ENCODE measurements at places on chromosomes 3 and 15. TPM values are rescaled to one million over a fixed set of nuclear protein-coding genes. Genes with fewer than 3 reads are reported as not detected.
A peak's percentile ranks its signal among the peaks of the same experiment; 100 is the strongest.

- peaks cover 5% of the 10 kb centered on the region for H3K36me3 ChIP-seq
- H3K4me3 ChIP-seq, result peak overlapping the region; percentile 71
- peak overlapping the region; percentile 96 for H3K27ac ChIP-seq
Measured at GRCh38 chr3:151268267-151269235, 9.8 kb downstream of the P2RY14 start.

LRRC2 gene
- not detected for total RNA-seq

GRCh38 chr3:46878781-46879436 is 1.4 kb downstream of the PTH1R start:
- peaks cover 6% of the 10 kb centered on the region for H3K4me1 ChIP-seq
- no peak for DNase-seq
- H3K4me3 ChIP-seq, result no peak overlapping the region

- no peak for DNase-seq
- no peak overlapping the region for H3K27ac ChIP-seq
- H3K36me3 ChIP-seq, result no peaks in the 10 kb centered on the region
- H3K4me1 ChIP-seq, result peaks cover 12% of the 10 kb centered on the region
Measured at GRCh38 chr15:85282504-85283115, 97.8 kb upstream of the AKAP13 start.

GRCh38 chr3:152377184-152377570 is 108.4 kb downstream of the MBNL1 start:
- no peaks in the 10 kb centered on the region for H3K27me3 ChIP-seq
- DNase-seq, result no peak
- no peak overlapping the region for H3K4me3 ChIP-seq
- H3K27ac ChIP-seq, result peak overlapping the region; percentile 64

DNA sequence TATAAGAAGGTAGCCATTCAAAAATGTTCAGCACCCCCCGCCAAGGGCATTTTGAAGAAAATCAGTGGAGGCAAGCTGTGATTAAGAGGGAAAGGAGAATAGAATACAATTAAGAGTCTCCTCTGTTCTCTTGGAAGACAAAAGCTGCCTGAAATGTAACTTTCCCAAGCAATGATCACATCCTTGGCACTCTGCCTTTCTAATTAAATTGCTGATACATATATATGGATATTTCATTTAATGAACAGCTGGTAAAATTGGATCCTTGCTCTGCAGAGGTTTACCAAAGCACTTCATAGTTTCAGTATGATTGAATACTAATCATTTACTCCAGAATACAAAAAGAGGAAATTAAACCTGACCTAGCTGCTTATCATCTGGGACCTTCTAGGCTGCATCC is 10.4 kb downstream of the COL6A6 start:
- H3K4me1 ChIP-seq, result peaks cover 13% of the 10 kb centered on the region
- no peak for DNase-seq
- H3K27me3 ChIP-seq, result peaks cover 22% of the 10 kb centered on the region
- H3K4me3 ChIP-seq, result no peak overlapping the region
- H3K27ac ChIP-seq, result no peak overlapping the region

DNA sequence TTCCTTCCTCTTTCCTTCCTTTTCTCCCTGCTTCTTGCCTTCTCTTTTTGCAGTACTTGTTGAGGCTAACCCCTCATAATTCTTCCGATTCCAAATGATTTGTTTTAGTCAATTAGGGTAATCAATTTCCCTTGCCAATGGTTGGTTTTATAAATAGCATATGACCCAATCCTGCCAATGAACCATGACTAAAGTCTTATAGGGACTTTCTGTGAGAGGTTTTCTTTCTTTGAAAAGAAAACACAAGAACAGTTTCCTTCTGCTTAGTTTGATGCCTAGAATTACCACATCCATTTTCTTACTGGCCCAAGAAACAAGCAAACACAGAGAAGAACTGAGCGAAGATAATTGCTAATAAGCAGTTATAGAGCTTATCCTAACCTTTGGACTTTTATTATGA is 292.5 kb upstream of the SATB1 start:
- H3K4me3 ChIP-seq, result peak overlapping the region; percentile 52
- peaks cover 28% of the 10 kb centered on the region for H3K36me3 ChIP-seq
- peak overlapping the region; percentile 100 for H3K27ac ChIP-seq
- no peak for DNase-seq
- no peaks in the 10 kb centered on the region for H3K27me3 ChIP-seq
- H3K4me1 ChIP-seq, result peaks cover 74% of the 10 kb centered on the region

DNA sequence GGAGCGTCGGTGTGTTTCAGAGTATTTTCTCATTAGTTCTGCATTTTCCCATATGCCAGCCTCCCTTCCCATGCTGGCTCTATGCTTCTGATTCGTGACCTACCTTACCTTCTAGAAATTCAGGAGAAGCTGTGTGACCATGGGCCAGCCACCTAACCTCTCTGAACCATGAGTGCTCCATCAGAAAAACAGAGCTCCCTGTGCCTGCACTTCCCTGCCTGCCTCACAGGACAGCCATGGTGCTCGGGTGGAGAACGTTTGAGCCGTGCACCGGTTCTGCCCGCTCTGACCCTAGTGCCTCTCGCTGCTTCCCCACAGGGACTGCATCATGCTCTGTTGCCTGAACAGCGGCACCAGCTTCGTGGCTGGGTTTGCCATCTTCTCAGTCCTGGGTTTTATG is 74.5 kb upstream of the SLC6A1 start:
- no peaks in the 10 kb centered on the region for H3K36me3 ChIP-seq
- peaks cover 37% of the 10 kb centered on the region for H3K27me3 ChIP-seq
- H3K4me1 ChIP-seq, result no peaks in the 10 kb centered on the region
- H3K27ac ChIP-seq, result no peak overlapping the region
- no peak overlapping the region for H3K4me3 ChIP-seq
- no peak for DNase-seq

GRCh38 chr15:65077981-65078352 is 1.4 kb downstream of the KBTBD13 start:
- peaks cover 24% of the 10 kb centered on the region for H3K4me1 ChIP-seq
- peak overlapping the region; percentile 31 for H3K4me3 ChIP-seq
- peaks cover 32% of the 10 kb centered on the region for H3K27me3 ChIP-seq

- H3K4me3 ChIP-seq, result no peak overlapping the region
- peaks cover 27% of the 10 kb centered on the region for H3K36me3 ChIP-seq
- H3K4me1 ChIP-seq, result peaks cover 5% of the 10 kb centered on the region
Measured at GRCh38 chr3:172777901-172778300, 27.4 kb downstream of the ECT2 start.

- H3K4me1 ChIP-seq, result peaks cover 70% of the 10 kb centered on the region
- no peak overlapping the region for H3K4me3 ChIP-seq
- H3K27ac ChIP-seq, result no peak overlapping the region
- no peaks in the 10 kb centered on the region for H3K36me3 ChIP-seq
- H3K27me3 ChIP-seq, result peaks cover 23% of the 10 kb centered on the region
- no peak for DNase-seq
Measured at GRCh38 chr15:60804986-60805949, 326.3 kb upstream of the ICE2 start.

GRAMD2A gene
- total RNA-seq, result not detected

DNA sequence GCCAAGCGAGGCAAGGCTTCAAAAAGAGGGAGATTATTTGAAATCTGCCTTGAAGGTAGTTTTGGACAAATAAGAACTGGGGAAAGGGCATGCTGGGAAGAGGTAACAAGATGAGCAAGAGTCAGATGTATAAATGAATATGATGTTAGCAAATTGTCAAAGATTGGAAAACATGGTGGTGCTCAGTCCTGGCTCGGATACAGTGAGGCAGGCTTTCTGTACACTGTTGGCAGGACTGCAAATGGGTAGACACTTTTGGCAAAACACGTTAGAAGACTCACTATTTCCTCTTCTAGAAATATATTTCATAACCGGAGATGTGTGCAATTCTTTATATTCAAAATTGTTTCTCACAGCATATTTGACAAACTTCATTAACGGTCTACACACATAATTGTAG is 429.9 kb downstream of the IL5RA start:
- H3K27ac ChIP-seq, result no peak overlapping the region
- DNase-seq, result no peak

DNA sequence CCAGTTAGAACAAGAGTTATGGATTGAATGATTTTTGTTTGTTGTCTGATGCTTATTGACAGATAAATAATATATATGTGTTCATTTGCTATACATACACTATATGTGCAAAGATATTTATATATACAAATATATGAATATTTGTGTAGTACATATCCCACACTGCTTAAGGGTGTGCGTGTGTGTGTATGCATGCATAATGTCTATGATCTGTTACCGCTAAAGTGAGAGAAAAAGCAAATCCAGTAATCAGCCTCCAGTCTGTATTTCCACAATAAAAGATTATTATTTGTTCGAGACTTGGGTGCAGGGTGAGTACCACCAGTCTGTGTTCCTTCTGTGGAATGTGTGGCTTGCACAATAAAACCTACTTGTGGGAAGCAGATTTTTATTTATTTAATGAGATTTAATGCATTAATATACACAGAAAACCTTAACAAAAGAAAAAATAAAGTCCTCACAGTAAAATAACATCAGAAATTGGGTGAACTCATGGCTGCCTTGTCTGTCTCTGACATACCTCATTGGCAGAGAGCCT is 366.0 kb upstream of the TBL1XR1 start:
- H3K27me3 ChIP-seq, result no peaks in the 10 kb centered on the region
- no peaks in the 10 kb centered on the region for H3K4me1 ChIP-seq
- H3K36me3 ChIP-seq, result no peaks in the 10 kb centered on the region
- no peak overlapping the region for H3K4me3 ChIP-seq
- DNase-seq, result no peak

- peaks cover 31% of the 10 kb centered on the region for H3K4me1 ChIP-seq
- H3K27me3 ChIP-seq, result no peaks in the 10 kb centered on the region
- H3K36me3 ChIP-seq, result peaks cover 17% of the 10 kb centered on the region
- no peak overlapping the region for H3K4me3 ChIP-seq
Measured at GRCh38 chr3:130929804-130930203, 35.9 kb downstream of the ATP2C1 start.

BDH1 gene
- total RNA-seq, result 76.9 TPM

DNA sequence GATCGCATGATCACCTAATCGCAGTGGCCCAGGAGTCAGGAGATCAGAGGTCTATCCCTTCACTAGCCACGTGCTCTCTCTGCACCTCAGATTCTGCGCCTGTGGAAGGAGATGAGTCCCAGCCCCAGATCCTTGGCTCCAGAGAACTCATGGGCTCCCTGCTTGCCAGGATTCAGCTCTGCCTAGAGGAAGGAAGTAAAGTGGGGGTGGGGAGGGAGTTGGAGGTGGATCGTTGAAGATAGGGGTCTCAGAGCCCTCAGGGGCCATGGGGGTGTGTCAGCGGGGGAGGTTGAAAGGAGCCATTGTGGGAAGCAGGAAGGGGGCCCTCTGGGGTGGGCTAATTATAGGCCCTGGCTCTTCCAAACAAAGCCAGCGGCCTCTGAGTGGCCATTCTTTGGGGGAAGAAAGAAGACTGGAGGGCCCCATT is 11.3 kb upstream of the STRA6 start:
- H3K36me3 ChIP-seq, result no peaks in the 10 kb centered on the region
- no peak overlapping the region for H3K4me3 ChIP-seq
- DNase-seq, result no peak
- no peak overlapping the region for H3K27ac ChIP-seq
- peaks cover 4% of the 10 kb centered on the region for H3K27me3 ChIP-seq

ZNF654 gene
- total RNA-seq, result 19.1 TPM

PTX3 gene
- total RNA-seq, result 0.65 TPM

DNA sequence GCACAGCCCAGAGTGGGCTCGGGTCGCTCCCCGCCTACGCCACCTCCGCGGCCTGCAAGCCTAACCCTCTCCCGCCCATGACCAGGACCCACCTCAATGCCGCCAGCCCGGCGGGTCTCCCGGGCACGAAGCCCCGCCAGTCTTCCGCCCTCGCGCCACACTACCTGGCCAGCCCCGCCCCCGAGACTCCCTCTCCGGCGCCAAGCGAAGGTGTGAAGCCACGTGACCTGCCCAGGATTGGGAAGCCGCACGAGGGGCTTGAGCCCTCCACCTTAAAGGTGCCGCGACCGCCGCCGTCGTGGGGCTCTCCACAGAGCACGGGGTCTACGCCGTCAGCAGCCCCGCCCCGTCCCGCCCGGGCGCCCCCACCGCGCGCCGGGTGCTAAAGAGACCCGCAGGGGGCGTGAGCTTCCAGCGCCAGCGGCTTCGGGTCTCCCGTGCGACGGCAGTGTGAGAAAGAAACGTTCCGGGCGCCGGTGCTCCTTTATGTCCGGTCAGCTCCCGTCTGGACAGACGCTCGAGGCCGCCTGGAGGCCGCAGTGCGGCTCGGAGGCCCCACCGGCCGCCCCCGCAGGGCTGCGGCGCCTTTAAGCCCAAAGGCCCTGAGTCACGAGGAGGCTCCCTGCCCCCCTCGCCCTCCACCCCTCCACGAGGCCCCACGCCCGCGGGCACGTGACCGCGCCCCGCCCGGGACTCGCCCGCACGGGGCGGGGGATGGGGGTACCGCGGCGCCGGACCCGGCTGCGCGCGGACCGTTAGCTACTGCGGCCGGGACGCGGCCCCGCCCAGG is at the start of gene CPEB1:
CPEB1 (minus strand) TSS at position 319 of the 790 bp plus-strand sequence. CDS start 18,904 bp downstream, outside the sequence.
- DNase-seq, result peak; percentile 51
- peak within 1 kb of the TSS; percentile 64 for H3K4me3 ChIP-seq
- H3K27me3 ChIP-seq, result peaks cover 55% of the 10 kb centered on the region

GRCh38 chr3:64837986-64838735 is 150.4 kb upstream of the ADAMTS9 start:
- no peaks in the 10 kb centered on the region for H3K4me1 ChIP-seq
- DNase-seq, result no peak
- H3K27me3 ChIP-seq, result no peaks in the 10 kb centered on the region
- H3K36me3 ChIP-seq, result no peaks in the 10 kb centered on the region
- no peak overlapping the region for H3K27ac ChIP-seq
- no peak overlapping the region for H3K4me3 ChIP-seq

SLC9C1 gene
- not detected for total RNA-seq

SLC27A2 gene
- total RNA-seq, result 33.5 TPM

VILL gene
- 16.1 TPM for total RNA-seq

DNA sequence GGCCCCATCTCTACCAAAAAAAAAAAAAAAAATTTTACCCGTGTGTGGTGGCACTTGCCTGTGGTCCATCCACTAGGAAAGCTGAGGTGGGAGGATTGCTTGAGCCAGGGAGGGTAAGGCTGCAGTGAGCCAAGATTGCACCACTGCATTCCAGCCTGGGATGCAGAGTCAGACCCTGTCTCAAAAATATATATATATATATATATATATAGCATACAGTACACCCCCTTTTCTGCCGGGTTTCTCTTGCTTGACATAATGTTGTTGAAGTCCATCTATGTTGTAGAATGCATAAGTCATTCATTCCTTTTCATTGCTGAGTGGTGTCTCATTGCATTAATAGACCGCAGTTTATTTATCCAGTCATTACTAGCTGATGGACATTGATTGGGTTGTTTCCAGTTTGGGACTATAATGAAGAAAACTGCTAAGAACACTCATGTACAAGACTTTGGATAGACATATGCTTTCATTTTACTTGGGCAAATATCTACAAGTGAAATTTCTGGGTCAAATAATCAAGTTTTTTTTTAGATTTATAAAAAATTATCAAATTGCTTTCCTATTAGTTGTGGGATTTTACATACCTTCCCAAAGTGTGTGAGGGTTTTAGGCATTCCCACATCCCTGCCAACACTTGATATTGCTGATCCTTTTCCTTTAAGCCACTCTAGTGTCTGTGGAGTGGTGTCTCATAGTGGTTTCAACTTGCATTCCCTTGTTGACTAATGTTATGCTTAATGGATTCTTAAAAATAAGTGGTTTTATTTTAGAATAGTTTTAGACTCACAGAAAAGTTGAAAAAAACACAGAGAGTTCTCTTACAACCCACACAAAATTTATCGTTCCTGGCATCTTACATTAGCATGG is 2.1 kb upstream of the PRR20G start:
- no peak overlapping the region for H3K27ac ChIP-seq
- H3K4me1 ChIP-seq, result no peaks in the 10 kb centered on the region
- DNase-seq, result no peak

All from activated T-cell treated with anti-CD3 and anti-CD28 coated beads, Interleukin-2, amount 50 U/mL, for 72 hours (primary cell).